WTC11 (cell line): ENCODE measurements at places on chromosomes 2 and 18.

DNA sequence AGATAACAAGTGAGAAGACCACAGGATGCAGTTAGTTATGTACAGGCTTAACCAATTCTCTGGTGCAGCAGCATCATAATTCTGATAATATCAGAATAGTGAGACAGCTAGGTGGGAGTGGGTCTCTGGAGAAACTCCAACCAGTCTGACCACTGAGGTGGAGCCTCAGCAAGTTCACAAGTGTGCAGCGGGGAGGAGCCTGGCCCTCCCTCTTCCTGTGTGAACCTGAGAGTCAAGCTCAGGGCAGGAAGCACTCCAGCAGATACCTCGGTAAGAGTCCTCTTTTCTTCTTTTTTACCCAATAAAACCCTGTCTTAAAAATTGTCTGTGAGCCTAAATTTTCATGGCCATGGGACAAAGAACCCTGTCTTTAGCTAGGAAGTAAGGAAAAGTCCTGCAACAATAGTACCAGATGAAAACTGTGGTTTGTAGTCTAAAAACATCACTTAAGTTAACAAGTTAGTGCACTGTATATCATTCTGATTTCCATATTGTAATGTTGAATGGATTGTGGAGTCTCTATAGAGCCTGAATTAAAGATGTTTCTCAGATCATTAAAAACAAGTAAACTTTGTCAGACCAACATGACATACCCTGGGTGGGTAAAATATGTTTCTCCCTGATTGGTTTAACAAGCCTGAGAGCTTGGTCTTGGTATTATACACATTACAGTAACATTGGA lies 370.8 kb downstream of the TMEM182 start:
- H3K4me1 ChIP-seq, result no peaks in the 10 kb centered on the region
- H3K27me3 ChIP-seq, result no peaks in the 10 kb centered on the region
- no peak overlapping the region for H3K27ac ChIP-seq
- no peak for DNase-seq
- no peak overlapping the region for H3K4me3 ChIP-seq
- H3K36me3 ChIP-seq, result peaks cover 6% of the 10 kb centered on the region

DNA sequence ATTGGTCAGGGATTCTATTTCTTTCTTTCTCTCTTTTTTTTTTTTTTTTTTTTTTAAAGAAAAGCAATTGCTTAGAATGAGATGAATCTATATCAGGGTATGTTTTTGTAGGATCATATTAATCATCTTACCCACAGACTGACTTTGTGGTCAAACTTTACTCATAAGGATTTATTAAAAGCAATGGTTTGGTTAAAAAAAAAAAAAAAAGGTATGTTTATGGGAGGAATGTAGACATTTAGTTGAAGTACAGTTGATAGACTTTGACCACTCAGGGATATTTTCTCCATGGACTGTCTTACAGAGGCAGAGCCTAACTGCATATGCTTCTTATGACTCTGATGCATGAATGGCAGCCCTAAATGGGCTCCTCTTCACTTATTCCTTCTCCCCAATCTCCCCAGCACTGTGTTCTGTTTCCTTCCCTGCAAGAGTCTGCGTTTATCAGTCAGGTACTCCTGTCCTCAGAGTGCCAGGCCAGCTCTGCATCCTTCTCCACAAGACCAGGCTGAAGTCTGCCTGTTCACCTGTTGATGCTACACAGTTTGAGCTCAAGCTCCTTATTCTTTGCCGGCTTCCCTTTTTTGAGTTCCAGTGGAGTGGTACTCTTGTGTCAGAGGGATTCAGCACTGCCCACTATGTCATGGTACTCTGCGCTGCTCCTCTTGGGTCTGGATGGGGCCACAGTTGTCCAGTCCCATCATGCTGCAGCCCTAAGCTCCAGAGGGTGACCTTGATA lies 24.3 kb downstream of the CRIM1 start:
- no peaks in the 10 kb centered on the region for H3K27me3 ChIP-seq
- H3K36me3 ChIP-seq, result peaks cover 7% of the 10 kb centered on the region
- H3K4me3 ChIP-seq, result no peak overlapping the region
- DNase-seq, result no peak
- peak overlapping the region; percentile 72; the same call in 1 of the 2 replicates for H3K27ac ChIP-seq
- peaks cover 86% of the 10 kb centered on the region for H3K4me1 ChIP-seq

GRCh38 chr2:64982311-64982857 lies 6.8 kb upstream of the SLC1A4 start:
- H3K4me3 ChIP-seq, result no peak overlapping the region
- no peak for DNase-seq
- no peaks in the 10 kb centered on the region for H3K36me3 ChIP-seq
- peaks cover 16% of the 10 kb centered on the region for H3K27me3 ChIP-seq
- no peak overlapping the region for H3K27ac ChIP-seq

DNA sequence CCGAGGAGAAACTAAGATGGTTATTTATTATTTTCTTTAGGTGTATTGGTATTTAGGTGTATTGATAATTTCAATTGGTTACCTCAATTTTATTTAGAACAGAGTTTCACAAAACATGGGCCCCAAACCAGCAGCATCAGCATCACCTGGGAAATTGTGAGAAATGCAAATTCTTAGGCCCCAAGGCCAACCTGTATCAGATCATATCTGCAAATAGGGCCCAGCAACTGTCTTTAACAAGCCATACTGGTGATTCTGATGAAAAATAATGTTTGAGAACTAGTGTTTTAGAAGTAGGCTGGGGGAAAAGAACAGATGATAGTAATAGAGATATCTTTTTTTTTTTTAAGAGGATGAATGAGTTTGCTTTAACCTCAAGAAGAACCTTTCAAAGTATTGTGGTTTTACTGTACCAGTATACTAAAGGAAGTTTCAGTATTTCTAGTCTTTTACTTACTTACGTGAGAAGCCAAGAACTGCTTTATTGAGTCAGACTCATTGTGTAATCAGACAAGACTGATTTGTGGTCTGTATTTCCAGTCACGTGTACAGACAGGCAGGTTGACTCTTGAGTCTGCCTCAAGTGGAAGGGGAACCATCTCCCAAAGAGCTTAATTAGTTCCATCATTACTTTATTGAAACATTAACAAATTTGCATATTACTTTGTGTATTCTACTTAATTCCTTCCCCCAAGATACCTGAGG lies 60.4 kb upstream of the GAREM1 start:
- H3K27ac ChIP-seq, result no peak overlapping the region
- H3K4me3 ChIP-seq, result no peak overlapping the region
- no peak for DNase-seq
- H3K27me3 ChIP-seq, result no peaks in the 10 kb centered on the region
- H3K4me1 ChIP-seq, result peaks cover 9% of the 10 kb centered on the region

- H3K4me1 ChIP-seq, result no peaks in the 10 kb centered on the region
- no peak overlapping the region for H3K27ac ChIP-seq
- H3K4me3 ChIP-seq, result no peak overlapping the region
- no peaks in the 10 kb centered on the region for H3K36me3 ChIP-seq
- DNase-seq, result no peak
- H3K27me3 ChIP-seq, result no peaks in the 10 kb centered on the region
Observed at GRCh38 chr2:194946826-194947225, 710.2 kb upstream of the SLC39A10 start.

- H3K27ac ChIP-seq, result no peak overlapping the region
- peaks cover 45% of the 10 kb centered on the region for H3K4me1 ChIP-seq
- no peak overlapping the region for H3K4me3 ChIP-seq
- H3K27me3 ChIP-seq, result no peaks in the 10 kb centered on the region; the same call in 1 of the 2 replicates
- no peaks in the 10 kb centered on the region for H3K36me3 ChIP-seq
Observed at GRCh38 chr2:103287746-103288145, 525.9 kb downstream of the TMEM182 start.

GRCh38 chr2:158392687-158393086 lies 63.9 kb downstream of the CCDC148 start:
- no peak overlapping the region for H3K4me3 ChIP-seq

- peaks cover 38% of the 10 kb centered on the region for H3K27me3 ChIP-seq
- peak overlapping the region; percentile 56 for H3K4me3 ChIP-seq
- no peak overlapping the region for H3K27ac ChIP-seq
- H3K36me3 ChIP-seq, result peaks cover 18% of the 10 kb centered on the region
- peaks cover 17% of the 10 kb centered on the region for H3K4me1 ChIP-seq
Observed at GRCh38 chr18:75456199-75456631, 28.7 kb upstream of the SMIM21 start.

DNA sequence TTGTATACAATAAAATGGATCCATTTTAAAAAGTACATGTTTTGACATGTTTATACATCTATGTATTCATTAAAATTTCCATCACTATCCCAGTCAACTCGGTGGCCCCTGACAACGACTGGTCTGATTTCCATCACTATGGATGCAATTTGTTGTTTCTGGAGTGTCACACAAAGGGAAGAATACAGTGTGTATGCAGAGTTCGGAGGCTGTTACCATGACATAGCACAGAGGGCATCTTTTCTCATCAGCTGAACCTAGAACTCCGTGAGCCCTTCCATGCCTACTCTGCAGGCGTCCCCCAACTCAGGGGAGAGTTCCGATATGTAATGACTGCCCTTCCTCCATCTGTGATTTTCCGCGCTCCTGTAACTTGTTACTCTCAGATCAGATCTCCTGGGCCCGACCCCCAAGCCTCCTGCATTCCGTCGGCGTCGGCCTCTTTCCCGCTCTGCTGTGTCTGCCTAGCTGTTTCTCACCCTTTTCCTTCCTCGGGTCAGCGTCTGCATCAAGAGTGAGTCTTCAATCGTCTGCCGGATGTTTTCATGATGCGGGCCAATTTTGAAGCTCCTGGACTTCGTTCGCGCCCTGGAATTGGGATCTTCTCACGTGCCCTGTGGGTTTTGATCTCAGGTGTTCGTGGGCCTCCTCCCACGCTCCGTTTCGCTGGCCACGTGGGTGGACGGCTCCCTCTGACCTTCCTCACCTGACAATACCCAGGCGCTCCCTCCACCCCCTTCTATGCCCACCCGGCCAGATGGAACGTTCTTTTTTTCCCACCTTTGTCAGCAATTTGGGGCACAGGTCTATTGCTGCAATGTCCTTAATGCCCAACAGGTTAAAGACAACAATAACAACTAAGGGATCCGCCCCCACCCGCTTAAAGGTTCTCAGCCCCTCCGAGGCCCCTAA lies 161.0 kb downstream of the TWIST2 start:
- peaks cover 13% of the 10 kb centered on the region for H3K4me1 ChIP-seq
- no peaks in the 10 kb centered on the region for H3K36me3 ChIP-seq
- H3K27me3 ChIP-seq, result no peaks in the 10 kb centered on the region
- DNase-seq, result no peak
- H3K4me3 ChIP-seq, result no peak overlapping the region
- no peak overlapping the region for H3K27ac ChIP-seq

- DNase-seq, result no peak
- no peaks in the 10 kb centered on the region for H3K36me3 ChIP-seq
- no peak overlapping the region for H3K27ac ChIP-seq
- no peaks in the 10 kb centered on the region; the same call in 1 of the 2 replicates for H3K27me3 ChIP-seq
- no peak overlapping the region for H3K4me3 ChIP-seq
- no peaks in the 10 kb centered on the region; the same call in 1 of the 2 replicates for H3K4me1 ChIP-seq
Observed at GRCh38 chr2:220556658-220557057, 929.2 kb downstream of the SLC4A3 start.

DNA sequence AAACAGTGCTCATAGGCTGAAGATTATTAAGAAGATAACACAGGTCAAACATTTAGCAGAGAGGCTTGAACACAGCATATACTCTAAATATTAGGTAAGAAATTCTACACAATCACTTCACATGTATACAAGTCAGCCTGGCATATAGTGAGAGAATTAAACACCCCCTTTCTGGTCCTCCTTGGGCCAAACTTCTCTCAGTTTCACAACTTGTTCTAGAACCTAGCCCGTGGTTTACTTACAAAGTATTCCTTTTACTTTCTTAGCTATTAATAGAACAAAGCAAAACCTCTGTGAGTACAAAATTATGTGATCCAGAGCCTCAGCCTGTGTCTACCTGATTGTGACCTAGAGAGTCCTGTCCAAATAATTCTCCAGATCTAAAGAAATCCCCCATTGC lies 562.8 kb downstream of the TNS1 start:
- H3K4me1 ChIP-seq, result peaks cover 5% of the 10 kb centered on the region
- no peak for DNase-seq
- no peak overlapping the region for H3K4me3 ChIP-seq

- peaks cover 29% of the 10 kb centered on the region for H3K4me1 ChIP-seq
- no peak for DNase-seq
- H3K27me3 ChIP-seq, result no peaks in the 10 kb centered on the region; the same call in 1 of the 2 replicates
- H3K27ac ChIP-seq, result peak overlapping the region; percentile 61; the same call in 1 of the 2 replicates
- no peak overlapping the region for H3K4me3 ChIP-seq
Observed at GRCh38 chr2:63792530-63792929, 49.2 kb upstream of the UGP2 start.

DNA sequence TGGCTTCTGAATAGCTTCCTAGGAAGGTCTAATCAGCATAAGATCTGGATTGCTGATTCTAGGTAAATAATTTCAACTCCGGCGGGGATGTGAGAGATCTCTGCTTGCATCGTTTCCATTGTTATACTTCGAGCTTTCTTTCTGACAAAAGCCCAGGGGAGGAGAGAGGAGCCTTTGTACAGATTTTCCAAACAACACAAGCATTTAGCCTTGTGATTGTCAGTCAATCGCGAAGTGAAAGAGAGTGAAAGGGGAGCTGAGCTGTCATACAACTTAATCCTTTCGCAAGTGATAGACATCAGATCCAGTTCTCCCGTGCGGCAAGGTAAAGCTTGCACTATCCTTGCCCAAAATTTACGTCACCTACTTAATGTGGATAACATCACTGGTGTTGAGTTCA lies 26.2 kb downstream of the RALB start:
- H3K36me3 ChIP-seq, result peaks cover 21% of the 10 kb centered on the region
- DNase-seq, result no peak
- 0 out of 2 replicates have a peak overlapping the region, but pooled peaks have one; percentile 16 for H3K27ac ChIP-seq
- H3K27me3 ChIP-seq, result peaks cover 3% of the 10 kb centered on the region; the same call in 1 of the 2 replicates
- peaks cover 15% of the 10 kb centered on the region for H3K4me1 ChIP-seq
- no peak overlapping the region for H3K4me3 ChIP-seq

DNA sequence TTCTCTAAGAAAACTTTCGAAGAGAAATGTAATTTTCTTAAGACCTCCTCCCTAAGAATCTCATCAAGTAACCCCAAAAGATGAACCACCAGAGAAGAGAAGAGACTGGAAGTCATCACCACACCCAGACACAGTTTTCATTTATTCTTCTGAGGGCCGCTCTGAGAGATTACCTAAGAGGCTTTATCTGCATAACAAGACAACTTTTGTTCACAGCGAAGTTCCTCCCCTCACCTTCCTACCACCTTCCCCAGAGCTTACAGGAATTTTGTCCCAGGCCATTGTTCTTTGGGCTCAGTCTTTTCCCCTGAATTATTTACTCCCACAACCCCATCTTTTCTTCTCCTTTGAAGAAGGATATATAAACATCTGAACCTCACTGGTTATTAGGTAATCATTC lies 92.8 kb downstream of the AKAIN1 start:
- peak overlapping the region; percentile 61; the same call in 1 of the 2 replicates for H3K27ac ChIP-seq
- no peaks in the 10 kb centered on the region for H3K27me3 ChIP-seq
- H3K36me3 ChIP-seq, result no peaks in the 10 kb centered on the region; the same call in 1 of the 2 replicates
- DNase-seq, result no peak
- peaks cover 18% of the 10 kb centered on the region for H3K4me1 ChIP-seq
- H3K4me3 ChIP-seq, result no peak overlapping the region
